Bladder microvascular endothelial cell (primary cell): ENCODE measurements at places on chromosomes 7 and 10. TPM values are rescaled to one million over a fixed set of nuclear protein-coding genes. Genes with fewer than 3 reads are reported as not detected.

The ELN gene
- total RNA-seq: 0.81 and 95.7 TPM in 2 replicates

The PIK3AP1 gene
- total RNA-seq: 0.13 TPM in 1 of 2 replicates, not detected in the other

The OR2A5 gene
- total RNA-seq: not detected in 2 replicates

The FAM24B gene
- total RNA-seq: 4.0 and 4.2 TPM in 2 replicates

The MDFIC gene
- total RNA-seq: 12.0 and 36.6 TPM in 2 replicates

The AKR1C4 gene
- not detected in 2 replicates for total RNA-seq
